ENCODE measurements at places on chromosomes 1 and 21.
A peak's percentile ranks its signal among the peaks of the same experiment; 100 is the strongest.

DNA sequence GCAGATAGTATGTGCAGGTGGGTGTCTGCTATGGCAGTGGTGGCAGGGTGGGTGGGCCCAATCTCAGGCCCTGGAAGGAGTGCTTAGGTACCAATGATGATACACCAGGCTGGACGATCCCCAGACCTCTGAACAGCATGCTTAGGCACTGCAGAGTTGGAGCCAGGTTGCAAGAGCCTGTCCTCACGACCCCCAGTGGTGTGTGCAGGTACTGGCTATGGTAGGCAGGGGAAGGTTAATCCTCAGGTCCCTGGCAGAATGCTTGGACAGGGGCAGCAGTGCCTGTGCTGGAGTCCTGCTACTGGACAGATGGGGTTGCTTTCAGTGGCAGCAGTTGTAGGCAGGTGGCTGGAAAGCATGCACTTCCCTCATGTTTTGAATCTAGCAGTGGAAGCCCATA lies 100.5 kb upstream of the NEK7 start:
- no peak for DNase-seq

- no peak for DNase-seq
Observed at GRCh38 chr1:114219172-114219868, 65.7 kb upstream of the SYT6 start.

DNA sequence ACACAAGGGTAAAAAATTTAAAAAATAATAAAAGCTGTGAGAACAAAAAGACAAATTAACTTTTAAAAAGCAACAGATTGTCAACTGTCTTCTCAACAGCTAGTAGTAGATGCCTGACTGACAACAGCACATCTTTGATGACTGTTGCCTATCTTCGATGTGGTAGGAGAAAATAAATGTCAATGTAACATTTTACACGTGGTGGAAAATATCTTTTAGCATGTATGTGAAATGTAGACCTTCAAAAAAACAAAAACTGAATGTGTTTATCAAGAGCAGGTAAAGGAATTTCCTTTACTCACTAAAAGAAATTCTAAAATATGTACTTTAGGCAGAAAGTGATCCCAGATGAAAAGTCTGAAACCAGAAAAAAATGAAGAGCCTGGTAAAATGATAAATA lies 42.9 kb downstream of the CD53 start:
- DNase-seq, result no peak

DNA sequence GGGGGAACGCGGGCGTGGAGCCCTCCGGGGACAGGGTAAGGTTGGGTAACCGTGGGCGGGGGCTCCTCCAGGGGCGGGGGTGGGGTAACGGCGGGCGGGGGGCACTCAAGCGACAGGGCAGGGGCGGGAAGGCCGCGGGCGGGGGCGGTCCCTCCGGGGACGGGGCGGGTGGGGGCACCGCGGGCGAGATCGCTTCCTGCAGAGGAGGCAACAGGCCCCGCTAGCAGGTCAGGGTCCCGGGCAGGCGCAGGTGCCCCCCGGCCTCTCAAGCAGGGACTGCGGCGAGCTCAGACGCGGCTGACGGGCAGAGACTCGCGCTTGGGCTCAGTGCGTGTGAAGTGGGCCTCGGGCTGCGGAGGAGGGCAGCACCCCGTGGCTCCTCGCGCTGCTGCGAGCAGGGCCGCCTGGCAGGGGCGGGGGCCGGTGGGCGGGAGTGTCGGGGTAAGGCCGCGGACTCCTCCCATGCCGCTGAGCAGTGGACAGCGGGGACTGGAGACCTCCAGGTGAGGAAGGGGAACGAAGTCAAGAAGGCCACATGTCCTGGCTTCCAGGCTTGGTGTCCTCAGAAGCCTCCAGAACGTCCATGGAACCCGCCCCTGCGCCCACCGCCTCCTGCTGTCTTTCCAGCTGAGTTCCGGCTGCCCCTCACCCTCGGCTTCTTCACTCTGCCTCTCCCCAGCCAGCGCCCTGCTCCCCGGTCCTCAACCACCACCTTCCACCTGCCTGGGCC lies 627 bp upstream of the GNB1 start:
- DNase-seq, result peak; percentile 81

DNA sequence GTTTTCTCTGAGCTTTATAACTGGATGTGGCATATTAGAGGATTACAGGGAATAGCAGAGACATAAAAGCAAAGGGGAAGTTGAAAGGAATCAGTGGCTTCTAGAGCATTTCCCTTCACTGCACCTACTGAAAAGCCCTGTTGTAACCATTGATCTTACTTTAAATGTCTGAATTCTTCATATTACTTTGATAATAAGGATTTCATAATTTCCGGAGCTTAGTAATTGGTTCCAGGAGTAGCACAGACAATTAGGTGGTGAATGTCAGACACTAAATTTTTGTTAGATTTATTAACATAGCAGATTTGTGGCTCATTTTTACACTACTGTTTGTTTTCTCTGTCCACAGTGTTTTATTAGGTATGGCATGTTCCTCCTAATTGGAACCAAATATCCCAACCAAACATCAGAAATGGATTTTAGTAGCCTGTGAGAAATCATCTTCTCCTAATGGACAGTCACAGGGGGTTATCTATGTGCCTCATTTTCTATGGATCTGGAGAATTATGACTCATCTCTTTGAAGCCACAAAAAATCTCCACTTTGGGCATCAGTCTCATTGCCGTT lies 100.5 kb downstream of the GIPC2 start:
- no peak for DNase-seq

- no peak for DNase-seq
Observed at GRCh38 chr1:1666526-1666925, 7.7 kb upstream of the CDK11B start.

GRCh38 chr1:2232255-2232915 lies 4.3 kb downstream of the SKI start:
- DNase-seq, result no peak

GRCh38 chr1:210455840-210456603 lies 127.3 kb downstream of the HHAT start:
- no peak for DNase-seq

GRCh38 chr1:112520166-112520565 lies 11.4 kb downstream of the WNT2B start:
- DNase-seq, result no peak

- no peak for DNase-seq
Observed at GRCh38 chr1:218502383-218502782, 157.2 kb downstream of the TGFB2 start.

DNA sequence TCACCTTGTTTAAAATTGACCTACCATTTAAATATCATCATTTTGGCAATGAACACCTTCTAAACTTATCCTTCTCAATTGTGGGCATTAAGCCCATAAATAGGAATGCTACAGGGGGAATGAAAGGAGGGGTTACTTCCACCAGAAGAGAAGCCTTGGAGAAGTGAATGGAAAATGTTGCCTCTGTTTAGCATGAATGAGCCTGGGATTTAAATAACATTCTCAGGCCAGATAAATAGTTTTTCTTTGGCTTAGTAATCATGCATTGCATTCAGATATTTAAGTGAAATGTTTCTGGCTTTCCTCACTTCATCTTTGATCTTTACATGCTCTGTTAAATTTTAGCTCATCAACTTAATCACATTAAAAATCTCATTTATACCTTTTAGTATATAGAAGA lies 284.3 kb upstream of the FMN2 start:
- DNase-seq, result no peak

GRCh38 chr1:42454403-42454802 lies 1.4 kb downstream of the ZMYND12 start:
- no peak for DNase-seq

- DNase-seq, result no peak
Observed at GRCh38 chr1:150576794-150577556, 2.4 kb downstream of the MCL1 start.

GRCh38 chr1:75712306-75712705 lies 12.2 kb upstream of the ACADM start:
- DNase-seq, result no peak

- DNase-seq, result no peak
Observed at GRCh38 chr1:171427852-171428471, 57.4 kb upstream of the PRRC2C start.

GRCh38 chr1:45009956-45010854 lies 919 bp downstream of the HECTD3 start:
- DNase-seq, result no peak

DNA sequence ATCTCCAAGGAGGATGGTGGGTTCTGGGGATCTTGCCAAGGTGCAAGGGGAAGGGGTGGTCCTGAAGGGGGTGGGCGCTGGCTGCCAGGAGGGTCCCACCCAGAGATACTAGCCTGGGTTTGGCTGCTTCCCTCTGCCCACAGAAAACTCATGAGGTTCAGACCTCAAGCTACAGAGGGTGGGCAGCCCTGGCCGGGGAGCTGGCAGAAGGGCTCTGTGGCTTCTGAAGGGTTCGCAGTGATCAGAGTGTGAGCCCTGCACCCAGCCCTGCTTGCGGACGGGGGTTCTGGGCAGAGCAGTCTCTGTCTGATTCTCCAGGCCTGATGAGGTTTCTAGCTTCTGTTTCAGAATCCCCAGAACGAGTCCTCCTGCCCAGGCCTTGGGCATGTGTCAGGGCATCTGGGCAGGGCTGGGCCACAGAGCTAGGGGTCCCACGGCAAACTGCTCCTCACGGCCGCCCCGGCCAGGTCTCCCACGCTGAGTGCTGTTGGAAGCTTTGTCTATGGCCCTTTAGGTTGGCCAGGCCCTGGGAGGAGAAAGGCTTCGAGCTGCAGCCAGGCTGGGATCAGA lies 635 bp upstream of the MMEL1 start:
- no peak for DNase-seq

GRCh38 chr1:3857791-3858129 lies 484 bp downstream of the DFFB start:
- no peak for DNase-seq

DNA sequence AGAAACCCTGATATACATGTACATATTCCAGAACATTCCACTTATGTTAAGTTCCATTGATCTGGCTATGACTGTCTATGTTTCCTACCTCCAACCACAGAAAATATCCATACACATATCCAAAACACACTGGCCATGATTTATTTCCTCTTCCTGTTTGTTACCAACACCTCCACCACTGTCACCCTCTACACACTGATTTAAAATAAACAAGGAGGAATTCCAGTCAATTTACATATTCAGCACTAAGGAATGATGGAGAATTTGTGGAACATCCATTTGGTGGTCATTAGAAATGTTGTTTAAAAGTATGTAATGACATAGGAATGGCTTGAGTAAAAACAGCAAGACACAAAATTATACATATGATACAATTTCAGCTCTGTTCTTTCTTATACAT lies 5.5 kb upstream of the STX6 start:
- no peak for DNase-seq

DNA sequence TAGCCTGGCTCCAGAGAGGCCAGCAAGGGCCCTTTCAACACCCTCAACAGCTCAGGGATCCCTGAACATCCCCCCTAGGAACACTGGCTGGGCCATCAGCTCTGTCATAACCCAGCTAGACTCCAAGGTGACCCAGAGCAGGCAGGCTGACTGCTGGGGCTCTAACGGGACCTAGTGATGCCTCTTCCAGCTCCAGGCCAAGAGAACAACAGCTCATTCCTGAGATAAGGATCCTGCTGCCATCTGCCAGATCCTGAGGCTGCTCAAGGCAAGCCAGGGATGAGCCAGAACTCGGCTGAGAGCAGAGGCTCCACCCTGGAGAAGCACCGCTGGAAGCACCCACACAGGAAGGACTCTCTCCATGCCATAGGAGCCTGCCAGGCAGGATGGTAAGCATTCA lies 2.0 kb downstream of the VSIG8 start:
- DNase-seq, result no peak

DNA sequence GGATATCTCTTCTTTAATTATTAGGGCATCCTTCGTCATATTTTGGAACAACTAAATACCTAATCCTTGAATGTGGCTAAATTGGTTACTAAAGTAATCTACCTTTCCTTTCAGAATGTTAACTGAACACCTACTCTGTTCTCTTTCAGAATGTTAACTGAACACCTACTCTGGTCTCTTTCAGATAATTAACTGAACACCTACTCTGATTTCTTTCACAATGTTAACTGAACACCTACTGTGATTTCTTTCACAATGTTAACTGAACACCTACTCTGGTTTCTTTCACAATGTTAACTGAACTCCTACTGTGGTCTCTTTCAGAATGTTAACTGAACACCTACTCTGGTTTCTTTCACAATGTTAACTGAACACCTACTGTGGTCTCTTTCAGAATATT lies 21.9 kb downstream of the RAB7B start:
- no peak for DNase-seq

DNA sequence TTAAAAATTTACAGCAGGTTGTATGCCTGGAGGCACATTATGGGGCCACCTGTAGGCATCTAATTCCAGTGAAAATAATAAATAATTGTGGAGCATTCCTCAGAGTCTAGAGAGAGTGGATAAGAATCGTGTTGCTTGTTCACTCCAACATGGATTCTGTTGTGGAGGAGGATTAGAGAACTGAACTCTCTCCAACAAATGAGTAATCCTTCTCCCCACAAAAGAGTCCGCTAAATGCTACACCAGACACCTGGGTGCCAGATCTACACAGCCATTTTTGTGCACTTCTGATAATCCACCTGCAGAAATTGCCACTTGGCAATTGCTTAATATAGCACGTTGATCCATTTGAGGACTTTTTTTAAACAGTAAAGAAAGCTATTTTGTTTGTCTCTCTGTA lies 113.7 kb upstream of the DPYD start:
- DNase-seq, result no peak

- DNase-seq, result no peak
Observed at GRCh38 chr1:204831186-204831585, 39.5 kb upstream of the NFASC start.

DNA sequence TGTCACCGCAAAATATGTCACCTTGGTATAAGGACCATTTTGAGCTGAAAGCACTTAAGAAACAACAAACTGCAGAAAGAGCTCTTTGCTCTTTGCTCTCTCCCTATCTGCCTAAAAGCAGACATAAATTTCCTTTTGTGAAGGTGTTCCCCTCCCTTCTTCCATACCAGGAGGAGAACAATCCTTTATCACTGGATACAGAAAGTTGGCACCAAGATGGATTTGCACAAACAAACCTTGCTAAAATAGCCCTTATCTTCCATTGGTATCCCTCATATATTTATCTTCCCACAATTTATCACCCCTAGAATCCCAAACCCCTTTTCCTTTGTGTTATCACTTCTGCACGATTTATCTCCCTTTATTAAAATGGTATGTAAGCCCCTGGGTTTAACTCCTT lies 51.4 kb downstream of the DPYD start:
- DNase-seq, result no peak

DNA sequence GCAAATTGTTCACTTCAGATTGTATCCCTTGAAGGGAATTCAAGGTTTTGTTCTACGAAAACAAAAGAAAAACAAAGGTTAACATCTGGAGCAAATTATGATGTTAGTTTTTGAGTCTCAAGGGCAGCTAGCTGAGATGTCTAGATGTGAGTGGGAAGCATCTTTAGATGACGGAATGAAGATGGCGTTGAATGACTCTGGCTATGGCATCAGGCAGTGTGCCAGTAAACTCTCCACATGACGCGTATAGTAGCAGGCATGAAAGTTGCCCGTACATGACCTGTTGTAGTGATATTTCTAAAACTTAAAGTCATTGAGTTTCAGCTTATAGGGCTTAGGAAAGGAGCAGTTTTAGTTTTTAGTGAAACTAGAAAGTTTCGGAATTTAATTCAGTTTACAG lies 12.3 kb upstream of the SDC3 start:
- no peak for DNase-seq

DNA sequence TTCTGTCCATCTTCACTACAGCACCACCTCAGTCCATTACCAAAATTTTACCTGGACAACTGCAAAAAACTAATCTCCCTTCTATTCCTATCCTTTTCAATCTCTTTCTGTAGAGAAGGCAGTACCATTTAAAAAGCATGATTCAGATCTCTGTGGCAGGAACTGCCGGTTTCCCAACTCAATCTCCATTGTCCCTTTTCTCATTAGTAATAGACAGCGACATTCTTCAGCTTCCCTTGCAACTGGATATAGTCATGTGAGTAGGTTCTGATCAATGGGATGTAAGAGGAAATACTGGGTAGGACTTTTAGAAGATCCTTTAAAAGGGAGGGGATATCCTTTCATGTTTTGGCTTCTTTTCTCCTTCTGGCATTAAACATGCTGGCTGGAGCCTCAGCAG lies 74.9 kb downstream of the ADCY10 start:
- no peak for DNase-seq

Data from activated gamma-delta T cell (primary cell).